ENCODE measurements at places on chromosomes 12 and 14.

DNA sequence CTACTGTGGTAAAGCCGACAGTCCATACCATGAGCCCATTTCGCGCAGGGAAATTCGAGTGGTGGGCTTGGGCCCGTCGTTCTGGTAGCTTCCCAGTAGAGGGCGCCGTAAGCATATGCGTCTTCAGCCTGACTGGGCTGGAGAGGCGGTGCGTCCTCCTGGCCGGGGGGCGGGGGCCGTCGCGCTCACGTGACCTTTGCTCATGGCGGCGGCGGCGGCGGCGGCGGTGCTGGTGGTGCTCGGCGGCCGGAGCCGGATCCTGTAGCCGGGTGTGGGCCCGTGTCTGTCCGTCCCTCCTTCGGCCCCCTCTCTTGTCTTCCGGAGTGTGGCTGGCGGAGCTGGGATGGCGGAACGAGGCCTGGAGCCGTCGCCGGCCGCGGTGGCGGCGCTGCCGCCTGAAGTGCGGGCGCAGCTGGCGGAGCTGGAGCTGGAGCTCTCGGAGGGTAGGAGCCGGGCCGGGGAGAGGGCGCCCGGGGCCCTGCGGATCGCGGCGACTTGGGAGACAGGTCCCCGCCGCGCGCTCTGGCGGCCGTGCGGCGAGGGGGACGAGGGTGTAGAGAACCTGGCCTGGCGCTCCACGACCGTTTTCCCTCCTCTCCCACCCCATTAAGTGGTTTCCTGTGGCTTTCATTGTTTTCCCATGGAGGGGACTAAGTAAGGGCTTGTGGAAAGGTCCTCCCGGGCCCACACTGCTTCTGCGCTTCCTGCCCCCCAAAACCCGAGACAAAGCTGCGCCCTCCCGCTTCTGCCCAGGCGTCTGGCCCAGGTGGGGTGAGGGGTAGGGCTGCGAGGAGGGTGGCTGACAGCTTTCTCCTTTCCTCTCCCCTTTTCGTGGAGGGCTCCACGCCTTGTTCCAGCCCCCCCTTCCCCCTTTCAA, at the start of gene DIP2B:
DIP2B (plus strand) TSS at position 188 of the 877 bp plus-strand sequence; CDS start at position 344, 156 bp downstream.
- peak; percentile 80 for DNase-seq

DNA sequence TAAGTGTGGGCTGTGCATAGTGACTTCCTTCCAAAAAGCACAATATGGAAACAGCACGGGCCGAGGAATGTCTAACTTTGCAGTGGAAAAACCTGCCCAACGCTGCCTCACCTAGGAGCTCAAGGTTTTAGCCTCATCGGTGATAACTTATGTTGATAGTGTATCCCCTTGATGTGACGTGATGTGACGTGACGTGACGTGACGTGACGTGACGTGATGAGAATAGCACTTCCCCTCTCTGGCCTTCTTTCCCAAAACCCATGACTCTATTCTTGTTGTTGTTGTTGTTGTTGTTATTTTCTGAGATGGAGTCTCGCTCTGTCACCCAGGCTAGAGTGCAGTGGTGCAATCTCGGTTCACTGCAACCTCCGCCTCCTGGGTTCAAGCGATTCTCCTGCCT, 64.5 kb downstream of the KCNK13 start:
- DNase-seq = no peak

DNA sequence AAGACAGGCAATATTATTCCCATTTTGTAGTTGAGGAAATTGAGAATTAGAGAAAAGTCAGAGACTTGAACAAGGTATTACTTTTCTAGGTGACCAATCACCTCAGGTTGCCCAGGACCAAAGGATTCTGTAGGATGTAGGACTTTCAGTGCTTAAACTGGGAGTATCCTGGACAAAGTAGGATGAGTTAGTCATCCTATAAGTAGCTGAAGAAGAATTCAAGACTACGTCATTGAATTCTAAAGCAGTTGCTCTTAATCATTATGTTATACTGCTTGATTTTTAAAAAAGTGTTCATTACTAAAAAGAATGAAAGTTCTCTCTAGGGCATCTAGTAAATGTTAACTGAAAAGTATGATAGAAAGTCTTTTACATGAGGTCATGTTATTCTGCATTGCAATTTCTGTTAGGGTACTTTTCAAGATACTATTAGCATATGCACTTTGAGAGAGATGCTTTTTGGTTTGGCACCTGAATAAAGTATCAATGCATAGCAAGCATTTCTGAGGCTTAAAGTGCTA, 101.7 kb downstream of the RTN1 start:
- DNase-seq = no peak

- DNase-seq = no peak
Measured at GRCh38 chr14:95462491-95462890, 54.0 kb downstream of the SYNE3 start.

DNA sequence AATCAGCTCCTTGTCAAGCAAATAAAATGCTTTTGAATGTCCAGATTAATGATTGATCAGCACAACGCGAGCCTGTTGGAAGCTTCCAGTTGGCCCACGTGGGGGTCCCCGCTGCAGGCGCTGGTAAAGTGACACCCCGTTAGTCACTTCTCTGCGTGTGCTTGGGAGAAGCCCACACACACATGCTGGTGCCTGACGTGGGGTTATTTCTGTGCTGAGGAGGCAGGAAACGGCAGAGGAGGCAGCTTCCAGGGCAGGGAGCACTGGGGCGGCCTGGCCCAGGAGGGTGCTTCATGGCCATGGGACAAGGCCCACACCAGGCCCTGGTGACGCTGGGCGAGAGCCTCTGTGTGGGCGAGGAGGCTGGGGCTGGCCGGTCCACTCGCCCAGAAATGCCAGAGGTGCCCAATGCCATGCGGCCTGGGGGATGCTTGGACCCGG, 101.5 kb downstream of the KIF26A start:
- no peak for DNase-seq

- no peak for DNase-seq
Measured at GRCh38 chr12:3574986-3575385, 84.0 kb downstream of the PRMT8 start.

GRCh38 chr12:49340095-49340870, 3.3 kb upstream of the C1QL4 start:
- no peak for DNase-seq
